ENCODE measurements at places on chromosomes 6 and 20. TPM values are rescaled to one million over a fixed set of nuclear protein-coding genes. Genes with fewer than 3 reads are reported as not detected.
A peak's percentile ranks its signal among the peaks of the same experiment; 100 is the strongest.

GRCh38 chr6:33207552-33208090 lies 679 bp upstream of the RING1 start:
- DNase-seq = no peak

Gene PKHD1
- total RNA-seq = not detected

GRCh38 chr6:8844968-8845367 lies 409.6 kb upstream of the SLC35B3 start:
- DNase-seq = no peak

DNA sequence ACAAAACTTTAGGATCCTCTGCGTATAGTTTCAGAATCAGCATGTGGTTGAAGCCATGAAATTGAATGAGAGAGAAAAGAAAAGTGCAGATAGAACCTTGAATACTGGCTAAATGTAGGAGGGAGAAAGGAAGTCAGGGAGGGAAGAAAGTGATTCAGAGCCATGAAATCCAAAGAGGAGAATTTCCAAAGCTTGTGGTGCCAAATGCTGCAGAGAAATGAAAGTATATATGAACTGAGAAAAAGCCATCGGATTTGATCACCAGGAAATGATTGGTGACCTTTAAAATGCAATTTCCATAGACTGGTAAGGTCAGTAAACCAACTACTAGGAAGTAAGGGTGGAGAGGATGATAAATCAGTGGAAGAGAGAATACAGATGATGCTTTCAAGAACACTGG lies 142.3 kb downstream of the TFAP2A start:
- no peak for DNase-seq

DNA sequence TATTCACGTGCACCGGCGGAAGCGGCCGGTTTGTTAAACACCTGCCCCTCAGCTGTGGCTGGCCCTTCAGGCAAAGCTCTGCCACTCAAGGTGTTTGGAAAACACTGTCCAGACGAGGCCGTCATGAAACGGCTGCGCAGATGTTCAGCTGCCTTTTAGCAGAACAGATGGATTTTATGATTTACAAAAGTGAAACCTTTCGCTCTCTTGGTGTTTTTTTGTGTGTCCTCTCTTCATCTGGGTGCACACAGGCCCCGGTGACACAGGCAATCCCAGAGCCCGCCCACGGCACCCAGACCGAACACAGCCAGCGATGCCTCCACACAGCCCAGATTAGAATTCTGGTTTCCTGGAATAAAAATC lies 397.0 kb downstream of the SMOC2 start:
- DNase-seq = no peak

DNA sequence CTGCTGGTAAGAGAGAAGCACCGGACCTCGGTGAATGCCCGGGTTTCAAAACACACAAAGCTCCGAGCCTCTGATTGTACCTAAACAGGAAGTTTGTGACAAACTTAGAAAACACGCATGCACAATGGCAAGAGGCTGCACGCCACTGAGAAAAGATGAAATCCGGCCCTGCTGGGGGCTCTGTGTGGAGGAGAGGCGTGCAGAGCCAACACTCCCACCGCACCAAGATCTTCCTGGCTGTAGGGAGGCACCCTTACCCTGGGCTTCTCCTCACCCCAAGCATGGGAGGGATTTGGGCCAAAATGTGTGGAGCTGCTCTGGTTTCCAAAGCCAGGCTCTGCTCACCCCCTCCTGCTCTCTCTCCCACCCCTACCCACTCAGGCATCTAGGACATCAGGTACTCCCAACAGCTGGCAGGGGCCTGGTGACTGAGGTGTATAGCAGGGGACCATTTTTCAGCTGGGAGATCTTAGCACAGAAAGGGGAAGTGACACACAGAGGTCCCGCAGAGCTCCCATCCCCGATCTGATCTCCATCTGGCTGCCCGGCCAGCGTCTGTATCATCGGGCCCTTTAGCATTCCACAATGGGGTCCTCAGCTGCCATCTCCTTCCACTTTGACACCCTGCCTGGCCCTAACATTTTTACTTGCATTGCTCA lies 84.2 kb downstream of the TRERF1 start:
- no peak for DNase-seq

GRCh38 chr20:58418949-58419748 lies 30.1 kb downstream of the VAPB start:
- DNase-seq = no peak

Gene RIN2
- 49.2 TPM for total RNA-seq

GRCh38 chr6:3623451-3624249 lies 127.9 kb downstream of the PXDC1 start:
- DNase-seq = no peak

Gene LY6G6D
- not detected for total RNA-seq

GRCh38 chr6:41622206-41622988 lies 15.9 kb upstream of the MDFI start:
- DNase-seq = peak; percentile 19

Gene MUCL3
- total RNA-seq = not detected

Gene FANCE
- 4.0 TPM for total RNA-seq

Gene ABHD16B
- total RNA-seq = not detected

DNA sequence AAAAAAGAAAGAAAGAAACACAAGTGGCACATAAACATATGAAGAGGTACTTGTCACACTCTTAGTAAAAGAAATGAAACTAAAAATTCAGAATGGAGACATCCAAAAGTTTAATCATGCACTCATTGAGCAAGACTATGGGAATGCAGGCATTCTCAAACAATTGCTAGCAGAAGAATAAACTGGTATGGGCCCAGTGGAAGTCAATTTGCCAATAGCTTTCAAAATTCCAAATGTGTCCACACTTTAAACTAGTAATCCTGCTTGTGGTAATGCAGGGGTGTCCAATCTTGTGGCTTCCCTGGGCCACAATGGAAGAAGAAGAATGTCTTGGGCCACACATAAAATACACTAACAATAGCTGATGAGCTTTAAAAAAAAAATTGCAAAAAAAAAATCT lies 97.4 kb downstream of the EPB41L2 start:
- no peak for DNase-seq

Gene TSHZ2
- 34.6 TPM for total RNA-seq

DNA sequence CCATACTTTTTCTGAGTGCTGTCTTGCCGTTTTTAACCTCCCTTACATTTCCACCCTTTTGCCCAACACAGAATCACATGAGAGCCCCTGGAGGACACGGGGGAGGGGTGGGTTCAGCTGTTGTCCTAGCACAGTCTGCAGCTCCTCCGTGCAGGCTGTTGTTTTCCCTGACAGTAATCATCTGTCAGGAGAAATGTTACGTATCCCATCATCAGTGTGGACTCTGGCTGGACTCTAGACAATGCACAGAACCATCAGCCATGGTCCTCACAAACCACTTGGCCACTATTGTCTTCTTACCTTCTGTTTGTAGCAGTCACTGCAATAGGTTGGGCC lies 92.1 kb downstream of the RIN2 start:
- no peak for DNase-seq

Gene GTF3C6
- total RNA-seq = 56.6 TPM

GRCh38 chr20:38601216-38602184 lies at the start of gene ARHGAP40:
TSS of gene ARHGAP40 (plus strand) at chr20:38601809.
- no peak for DNase-seq

GRCh38 chr20:19589787-19590362 lies 168.2 kb upstream of the RIN2 start:
- no peak for DNase-seq

- DNase-seq = no peak
These were observed 1.2 kb downstream of the TSBP1 start for GRCh38 chr6:32370505-32370904.

Gene DSN1
- total RNA-seq = 7.2 TPM

- no peak for DNase-seq
These were observed 117.2 kb downstream of the IPCEF1 start for GRCh38 chr6:154239392-154239791.

- DNase-seq = no peak
These were observed 23.1 kb upstream of the ZMYND8 start for GRCh38 chr20:47379433-47380150.

Gene PTGIS
- total RNA-seq = 359 TPM

- peak; percentile 84 for DNase-seq
These were observed 112.6 kb upstream of the RALGAPA2 start for GRCh38 chr20:20824924-20825584.

Gene TBC1D7
- total RNA-seq = 11.9 TPM

GRCh38 chr6:119148098-119148824 lies 69.8 kb upstream of the FAM184A start:
- DNase-seq = no peak

GRCh38 chr6:144314562-144314961 lies 29.4 kb downstream of the UTRN start:
- DNase-seq = no peak

Gene FRS3
- total RNA-seq = 4.2 TPM

Gene HAO1
- not detected for total RNA-seq

Gene BPI
- 0.14 TPM for total RNA-seq

- DNase-seq = no peak
These were observed 180.4 kb upstream of the FOXQ1 start for GRCh38 chr6:1131285-1132079.

GRCh38 chr6:1618311-1619097 lies 8.8 kb downstream of the FOXC1 start:
- DNase-seq = peak; percentile 60

DNA sequence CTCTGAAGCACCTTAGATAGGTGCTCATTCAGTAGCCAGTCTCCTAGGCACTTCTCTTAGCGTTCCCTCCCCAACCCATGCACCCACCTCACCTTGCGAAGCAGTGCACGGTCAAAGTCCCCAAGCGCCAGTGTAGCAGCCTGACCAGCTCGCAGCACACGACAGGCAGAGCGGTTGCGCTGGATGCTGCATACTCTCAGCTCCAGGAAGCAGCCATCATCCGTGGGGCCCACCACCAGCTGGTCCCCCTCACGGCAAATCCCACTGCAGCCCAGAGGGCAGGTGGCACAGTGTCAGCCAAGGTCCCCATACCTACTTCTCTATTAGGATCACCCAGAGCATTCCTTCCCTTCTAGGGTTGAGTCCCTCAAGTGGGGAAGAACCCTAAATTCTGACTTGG lies 6.5 kb downstream of the GTPBP2 start:
- no peak for DNase-seq

- DNase-seq = no peak
These were observed 5.6 kb upstream of the NKAIN4 start for GRCh38 chr20:63259734-63260460.

Gene CALHM6
- total RNA-seq = 2.4 TPM

GRCh38 chr20:17896771-17897369 lies 71.7 kb downstream of the SNX5 start:
- no peak for DNase-seq

Gene CTSZ
- 164 TPM for total RNA-seq

DNA sequence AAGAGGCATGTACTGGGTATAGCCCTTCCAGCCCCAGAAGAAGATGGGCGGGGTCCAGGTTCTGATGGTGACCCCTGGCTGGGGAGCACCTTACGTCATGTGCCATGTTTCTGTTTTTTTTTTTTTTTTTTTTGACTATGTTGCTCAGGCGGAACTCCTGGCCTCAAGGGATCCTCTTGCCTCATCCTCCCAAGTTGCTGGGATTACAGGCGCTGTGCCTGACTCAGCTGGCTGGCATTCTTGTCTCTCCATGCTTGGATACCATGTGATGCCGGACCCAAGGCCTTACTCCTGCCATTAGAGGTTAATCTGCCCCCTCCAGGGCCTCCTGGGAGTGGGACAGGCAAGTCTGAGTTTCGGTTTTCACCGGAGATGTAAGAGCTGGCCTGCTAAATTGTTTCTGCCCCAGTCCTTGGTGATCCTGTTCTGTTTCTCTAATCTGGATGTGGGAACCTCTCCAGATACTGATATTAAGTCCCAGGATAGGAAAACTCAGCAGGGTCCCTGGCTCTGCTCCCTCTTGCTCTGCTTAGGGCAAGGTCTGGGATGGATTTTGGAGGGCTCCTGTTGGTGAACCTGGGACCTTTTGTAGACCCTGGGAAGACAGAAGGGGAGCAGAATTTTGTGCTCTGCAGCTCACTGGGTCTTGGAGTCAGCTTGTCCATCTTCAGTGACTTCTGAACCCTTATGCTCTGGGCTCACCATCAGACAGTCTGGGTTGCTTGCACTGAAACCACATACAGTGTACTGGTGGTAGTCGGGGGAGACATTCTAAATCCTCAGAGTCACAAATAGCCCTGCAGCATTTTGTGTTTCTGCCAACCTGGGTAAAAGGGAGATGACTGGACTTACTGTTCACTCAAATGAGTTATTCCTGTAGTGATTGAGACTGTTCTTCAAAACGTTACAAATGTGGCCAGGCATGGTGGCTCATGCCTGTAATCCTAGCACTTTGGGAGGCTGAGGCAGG lies 45.1 kb downstream of the PTK7 start:
- DNase-seq = peak; percentile 94

GRCh38 chr6:90098001-90098531 lies 198.6 kb downstream of the BACH2 start:
- peak; percentile 84 for DNase-seq

DNA sequence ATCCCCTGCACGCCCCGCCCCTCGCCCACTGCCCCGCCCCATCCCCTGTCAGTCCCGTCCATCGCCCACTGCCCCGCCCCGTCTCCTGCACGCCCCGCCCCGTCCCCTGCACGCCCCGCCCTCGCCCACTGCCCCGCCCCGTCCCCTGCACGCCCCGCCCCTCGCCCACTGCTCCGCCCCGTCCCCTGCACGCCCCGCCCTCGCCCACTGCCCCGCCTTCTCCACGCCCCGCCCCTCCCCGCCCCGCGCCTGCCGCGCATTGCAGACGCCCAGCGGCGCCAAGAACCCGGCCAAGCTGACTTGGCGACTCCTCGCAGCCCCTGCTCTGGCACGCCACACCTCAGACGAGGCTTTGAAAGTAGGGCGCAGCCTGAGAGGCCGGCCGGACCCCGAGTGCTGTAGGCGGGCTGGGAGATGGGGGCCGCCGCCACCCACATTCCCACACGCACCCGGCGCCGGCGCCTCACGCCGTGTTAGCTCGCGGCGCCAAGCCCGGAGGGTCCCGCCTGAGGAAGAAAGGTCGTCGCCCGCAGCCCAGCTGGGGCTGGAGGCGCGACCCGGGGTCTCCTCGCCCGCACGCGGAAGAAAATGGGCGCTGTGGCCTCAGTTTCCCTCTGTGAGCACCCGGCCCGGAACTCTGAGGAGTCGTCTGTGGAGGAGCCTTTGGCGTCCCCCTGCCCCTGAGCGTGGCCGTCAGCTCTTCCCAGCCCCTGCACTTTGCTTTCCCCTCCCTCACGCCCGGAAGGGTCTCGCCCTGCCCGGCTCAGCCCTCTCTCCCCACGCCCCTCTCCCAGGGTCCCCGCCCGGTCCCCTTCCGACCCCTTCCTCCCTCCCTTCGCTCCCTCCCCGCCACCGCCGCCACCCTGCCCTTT lies at the start of gene RAD21L1:
Gene RAD21L1, plus strand, starts transcription at position 262 of the 872 bp plus-strand sequence. CDS start 2,410 bp downstream, outside the sequence.
- peak; percentile 93 for DNase-seq

Gene MEI4
- total RNA-seq = 0.05 TPM

- DNase-seq = no peak
These were observed 13.2 kb downstream of the SLCO4A1 start for GRCh38 chr20:62655282-62656196.

Gene TLDC2
- total RNA-seq = not detected

GRCh38 chr6:50823094-50823920 lies 4.6 kb downstream of the TFAP2B start:
- no peak for DNase-seq

Gene CGA
- total RNA-seq = not detected

Gene BCAS4
- total RNA-seq = 2.7 TPM

Measured in posterior vena cava (tissue), 2 donors.